ENCODE measurements at places on chromosomes 3 and 15.
A peak's percentile ranks its signal among the peaks of the same experiment; 100 is the strongest.

GRCh38 chr3:100896994-100897393, 96.2 kb downstream of the ABI3BP start:
- DNase-seq, result no peak

DNA sequence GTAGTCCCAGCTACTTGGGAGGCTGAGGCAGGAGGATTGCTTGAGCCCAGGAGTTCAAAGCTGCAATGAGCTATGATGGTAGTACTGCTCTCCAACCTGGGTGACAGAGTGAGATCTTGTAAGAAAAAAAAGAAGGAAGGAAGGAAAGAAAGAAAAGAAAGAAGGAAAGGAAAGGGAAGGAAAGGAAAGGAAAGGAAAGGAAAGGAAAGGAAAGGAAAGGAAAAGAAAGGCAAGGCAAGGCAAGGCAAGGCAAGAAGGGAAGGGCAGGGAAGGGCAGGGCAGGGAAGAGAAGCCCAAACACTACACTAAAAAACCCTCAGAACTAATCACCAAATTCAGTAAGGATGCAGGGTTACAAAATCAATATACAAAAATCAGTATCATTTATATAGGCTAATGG, 341.6 kb downstream of the ERC2 start:
- no peak for DNase-seq

DNA sequence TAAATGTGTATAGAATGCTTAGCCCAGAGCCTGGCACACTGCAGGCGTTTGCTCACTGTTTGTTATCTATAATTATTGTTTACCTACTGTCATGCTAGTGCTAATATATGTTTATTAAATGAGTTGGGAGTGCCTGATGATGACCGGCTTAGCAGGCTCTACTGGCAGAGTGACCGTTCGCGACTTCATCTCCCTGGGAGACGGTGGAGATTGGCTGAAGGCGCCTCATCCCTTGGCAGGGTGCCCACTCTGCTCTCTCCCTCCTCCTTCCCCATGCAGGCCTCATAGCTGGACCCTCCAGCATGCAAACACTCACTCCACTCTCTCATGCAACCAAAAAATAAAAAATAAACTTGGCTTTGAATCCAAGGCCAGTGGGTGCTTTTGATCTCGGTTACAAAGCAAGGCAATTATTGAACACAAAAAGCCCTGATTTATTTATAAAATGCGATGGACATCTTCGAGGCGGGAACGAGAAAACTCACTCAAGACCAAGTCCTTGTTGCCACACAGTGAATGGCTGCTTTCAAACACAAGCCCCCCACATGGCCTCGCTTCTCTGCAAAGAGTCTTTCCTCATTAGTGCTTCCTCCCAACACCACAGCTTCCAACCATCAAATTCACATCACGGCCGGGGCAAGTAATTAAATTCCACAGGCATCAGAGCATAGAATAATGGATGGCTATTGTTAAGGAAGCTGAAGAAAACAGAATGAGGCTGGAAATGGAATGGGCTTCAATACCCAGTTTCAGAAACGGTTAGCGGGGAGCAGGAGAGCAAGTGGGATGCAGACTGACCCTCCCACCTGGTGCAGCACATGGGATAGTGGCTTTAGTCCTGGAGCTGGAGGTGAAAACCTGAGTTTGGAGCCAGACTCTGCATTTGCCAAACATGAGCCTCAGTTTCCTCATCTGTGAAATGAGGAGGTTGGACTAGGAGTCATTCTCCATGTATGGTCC, 135.7 kb upstream of the RAD18 start:
- DNase-seq, result peak; percentile 92

- peak; percentile 93 for DNase-seq
These were observed 86.2 kb upstream of the PIAS1 start for GRCh38 chr15:67967871-67968431.

DNA sequence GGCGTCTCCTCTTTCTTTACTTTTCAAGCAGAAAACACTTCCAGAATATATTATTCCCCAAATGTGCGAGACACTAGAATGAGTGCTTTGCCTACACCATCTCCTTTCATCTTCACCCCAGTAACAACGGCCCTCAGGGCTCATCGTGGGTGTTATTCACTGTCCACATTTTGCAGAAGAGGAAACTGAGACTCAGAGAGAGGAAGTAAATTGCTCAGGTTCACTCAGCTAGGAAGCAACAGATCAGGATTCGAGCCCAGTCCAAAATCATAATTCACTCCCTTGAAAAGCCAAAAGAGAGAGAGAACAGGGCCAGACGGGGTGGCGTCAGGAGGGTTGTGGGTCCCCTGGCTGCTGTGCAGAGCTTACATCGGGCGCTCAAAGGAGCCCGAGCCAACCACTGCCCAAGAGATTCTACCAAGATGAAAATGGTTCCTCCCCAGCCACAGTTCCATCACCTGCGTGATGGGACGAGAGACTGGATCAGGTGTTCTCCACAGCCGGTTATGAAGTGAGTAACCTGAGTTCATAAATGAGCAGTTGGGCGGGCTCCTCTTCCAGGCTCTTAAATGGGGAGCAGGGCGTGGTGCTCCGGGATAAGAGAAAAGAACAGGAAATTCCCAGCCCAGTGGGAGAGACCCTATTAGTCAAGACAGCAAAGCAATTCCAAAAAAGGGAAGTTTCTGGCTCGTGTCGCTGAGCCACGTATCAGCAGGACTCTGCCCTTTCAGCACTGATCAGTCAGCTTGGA, 48.6 kb upstream of the FLNB start:
- no peak for DNase-seq

GRCh38 chr3:38829404-38829803, 13.4 kb upstream of the SCN10A start:
- DNase-seq, result no peak

GRCh38 chr15:82624008-82624407, 23.2 kb downstream of the CPEB1 start:
- DNase-seq, result no peak

Data from retina (tissue), 1 donor.